ENCODE measurements at places on chromosomes 1 and 21.

GRCh38 chr1:228475812-228476211 is 11.4 kb upstream of the RNF187 start:
- DNase-seq: no peak

- DNase-seq: no peak
Observed at GRCh38 chr1:17020502-17020901, 8.8 kb upstream of the ATP13A2 start.

DNA sequence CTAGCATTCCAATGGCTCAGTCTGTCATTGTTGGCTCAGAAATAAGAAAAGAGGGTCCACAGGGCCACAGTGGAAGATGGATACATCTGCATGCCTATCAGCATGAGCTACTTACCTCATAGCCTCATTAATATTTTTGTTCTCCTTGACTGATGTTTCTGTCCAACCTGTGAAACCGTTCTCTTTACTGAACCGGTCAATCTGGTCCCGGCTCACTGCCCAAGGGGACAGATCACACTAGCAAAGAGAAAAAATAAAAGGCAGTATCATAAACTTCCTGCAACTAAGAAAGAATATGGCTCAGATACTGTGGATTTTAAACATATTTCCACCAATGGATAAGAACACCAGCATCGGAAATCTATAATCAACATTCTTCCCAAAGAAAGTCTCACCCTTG is 4.7 kb downstream of the RAB29 start:
- no peak for DNase-seq

DNA sequence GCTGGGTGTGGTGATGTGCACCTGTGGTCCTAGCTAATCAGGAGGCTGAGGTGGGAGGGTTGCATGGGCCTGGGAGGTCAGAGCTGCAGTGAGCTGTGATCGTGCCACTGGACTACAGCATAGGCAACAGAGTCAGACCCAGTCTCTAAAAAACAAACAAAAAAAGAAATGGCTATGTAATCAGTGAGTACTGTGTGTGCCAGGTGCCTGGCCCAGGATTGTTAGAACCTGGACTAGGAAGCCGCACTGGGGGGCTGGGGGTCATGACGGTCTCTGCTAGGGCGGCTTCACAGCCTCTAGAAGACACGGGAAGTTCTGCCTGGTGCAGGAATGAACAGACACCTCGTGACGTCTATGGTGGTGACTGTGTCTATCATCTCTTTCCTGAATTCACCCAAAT is 8.5 kb downstream of the TMEM9 start:
- DNase-seq: no peak

GRCh38 chr1:4032571-4032970 is 132.5 kb upstream of the C1orf174 start:
- DNase-seq: no peak
